ENCODE measurements at places on chromosomes 5 and 9.

DNA sequence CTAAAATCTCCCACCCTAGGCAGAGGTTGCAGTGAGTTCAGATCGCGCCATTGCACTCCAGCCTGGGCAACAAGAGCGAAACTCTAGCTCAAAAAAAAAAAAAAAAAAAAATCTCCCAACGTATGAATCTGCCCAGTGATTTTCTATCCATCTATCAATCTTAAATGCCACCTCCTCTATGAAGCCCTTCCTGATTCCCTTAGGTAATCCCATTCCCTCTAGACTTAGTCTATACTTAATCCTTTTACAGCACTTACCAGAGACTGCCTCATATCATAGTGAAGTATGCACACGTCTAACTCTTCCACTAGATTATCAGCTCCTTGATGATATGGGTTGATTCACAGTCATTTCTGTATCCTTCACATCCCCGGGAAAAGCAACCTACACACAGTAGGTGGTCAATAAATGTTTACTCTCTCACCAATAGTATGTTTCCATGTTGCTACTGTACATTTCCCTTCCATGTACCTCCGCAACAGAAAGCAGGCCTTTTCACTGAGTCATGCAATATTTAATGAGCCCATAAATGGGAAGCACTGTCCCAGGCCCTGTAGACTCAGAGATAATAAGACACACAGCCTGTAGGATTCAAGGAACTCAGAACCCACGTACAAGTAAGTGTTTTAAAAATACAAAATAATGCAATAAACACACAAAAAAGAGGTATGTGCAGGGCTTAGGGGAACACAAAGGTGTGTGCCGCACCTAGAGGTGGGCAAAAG, 1.2 kb downstream of the DROSHA start:
- no peak for DNase-seq

- no peak for DNase-seq
These were observed 93.1 kb upstream of the FTMT start for GRCh38 chr5:121758615-121759014.

DNA sequence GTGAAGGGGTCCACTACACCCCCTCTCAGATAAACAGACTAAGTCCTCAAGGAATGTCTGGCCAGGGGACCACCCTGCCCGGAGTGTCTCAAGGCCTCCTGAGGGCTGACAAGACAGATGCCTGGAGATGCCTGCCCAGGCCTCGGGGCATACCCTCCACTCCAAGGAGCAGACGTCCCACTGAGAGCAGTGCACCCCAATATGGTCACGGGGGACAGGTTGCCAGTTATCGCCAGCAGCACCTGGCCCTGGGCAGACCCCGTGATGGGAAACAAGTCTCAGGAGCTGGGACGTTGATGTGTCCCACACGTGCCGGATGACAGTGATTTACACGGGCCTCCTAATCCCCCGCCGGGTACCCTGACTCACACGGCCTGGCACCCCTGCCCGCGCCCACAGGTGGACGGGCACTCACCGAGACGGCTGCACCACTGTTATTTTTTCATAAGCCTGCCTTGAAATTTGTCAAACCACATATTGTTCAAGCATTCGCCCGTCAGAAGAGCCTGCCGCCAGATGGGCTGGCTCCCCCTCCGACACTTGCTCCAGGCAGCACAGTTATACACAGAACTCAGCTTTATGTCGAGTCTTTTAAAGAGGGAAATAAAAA, 43.9 kb downstream of the BARX1 start:
- no peak for DNase-seq

GRCh38 chr5:18533137-18533536, 898.9 kb downstream of the TAF11L14 start:
- DNase-seq: no peak

DNA sequence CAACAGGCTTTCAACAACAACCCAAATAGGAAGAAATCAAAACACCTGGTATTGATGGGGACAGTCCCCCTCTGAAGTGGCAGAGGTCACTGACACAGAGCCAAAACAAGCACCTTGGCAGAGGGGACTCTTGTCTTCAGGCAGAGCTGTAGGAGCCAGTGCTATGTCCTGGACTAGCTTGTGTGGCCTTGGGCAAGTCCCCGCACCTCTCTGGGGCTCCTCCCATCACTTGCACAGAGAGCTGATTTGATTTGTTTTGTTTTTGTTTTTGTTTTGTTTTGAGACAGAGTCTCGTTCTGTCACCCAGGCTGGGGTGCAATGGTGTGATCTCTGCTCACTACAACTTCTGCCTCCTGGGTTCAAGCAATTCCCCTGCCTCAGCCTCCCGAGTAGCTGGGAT, 100.8 kb downstream of the C9orf50 start:
- DNase-seq: no peak

GRCh38 chr9:12796601-12797000, 21.8 kb downstream of the LURAP1L start:
- no peak for DNase-seq

DNA sequence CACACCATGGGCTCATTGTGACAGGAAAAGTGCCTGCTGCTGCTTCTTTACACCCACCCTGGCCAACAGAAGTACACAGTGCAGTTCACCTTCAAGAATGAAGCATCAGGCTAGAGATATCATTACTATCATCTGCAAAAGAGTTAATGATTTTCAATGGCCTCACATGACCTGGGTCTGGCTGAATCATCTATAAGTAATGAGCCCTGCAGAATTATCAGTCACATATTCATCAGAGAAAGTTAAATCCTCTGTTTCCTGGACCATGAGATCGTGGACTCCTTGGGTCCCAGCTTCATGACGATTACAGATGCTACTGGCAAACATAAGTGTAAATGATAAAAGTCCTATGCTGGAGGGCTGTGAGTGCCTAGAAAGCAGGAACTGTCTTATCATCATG, 8.3 kb downstream of the BAG1 start:
- no peak for DNase-seq

GRCh38 chr5:62778316-62779009, 199.8 kb downstream of the LRRC70 start:
- no peak for DNase-seq

DNA sequence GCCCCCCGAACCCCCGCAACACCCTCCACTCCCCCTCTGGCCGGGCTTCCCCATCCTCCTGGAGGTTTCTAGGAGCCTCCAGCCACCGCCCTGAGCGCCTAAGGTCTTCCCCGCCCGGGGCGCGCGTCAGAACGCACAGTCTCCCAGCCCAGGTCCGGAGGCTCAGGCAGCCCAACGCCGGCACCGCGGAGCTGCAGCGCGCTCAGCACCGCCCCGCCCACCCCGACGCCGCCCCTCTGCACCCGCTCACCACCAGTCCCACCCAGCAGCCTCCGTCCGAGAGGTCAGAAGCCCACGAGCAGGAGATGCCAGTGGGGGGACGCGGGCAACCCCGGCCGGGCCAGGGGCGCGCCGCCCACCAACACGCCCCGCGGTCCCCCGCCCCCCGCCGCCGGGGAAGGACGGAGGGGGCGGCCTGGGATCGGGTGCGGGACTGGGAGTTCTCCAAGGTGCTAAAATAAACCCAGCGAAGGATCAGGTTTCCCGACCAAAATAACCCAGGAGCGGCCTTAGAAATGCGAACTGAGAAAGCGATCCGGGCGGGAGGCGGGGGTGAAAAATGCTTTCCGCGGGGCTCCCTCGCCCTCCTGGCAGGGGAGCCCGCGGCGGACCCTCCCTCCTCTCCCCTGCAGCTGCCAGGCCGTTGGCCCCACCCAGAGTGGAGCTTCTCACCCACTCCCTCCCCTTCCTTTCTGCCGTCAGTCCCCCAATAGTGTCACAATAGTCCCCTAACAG, 6.5 kb upstream of the FAM78A start:
- DNase-seq: peak; percentile 27

DNA sequence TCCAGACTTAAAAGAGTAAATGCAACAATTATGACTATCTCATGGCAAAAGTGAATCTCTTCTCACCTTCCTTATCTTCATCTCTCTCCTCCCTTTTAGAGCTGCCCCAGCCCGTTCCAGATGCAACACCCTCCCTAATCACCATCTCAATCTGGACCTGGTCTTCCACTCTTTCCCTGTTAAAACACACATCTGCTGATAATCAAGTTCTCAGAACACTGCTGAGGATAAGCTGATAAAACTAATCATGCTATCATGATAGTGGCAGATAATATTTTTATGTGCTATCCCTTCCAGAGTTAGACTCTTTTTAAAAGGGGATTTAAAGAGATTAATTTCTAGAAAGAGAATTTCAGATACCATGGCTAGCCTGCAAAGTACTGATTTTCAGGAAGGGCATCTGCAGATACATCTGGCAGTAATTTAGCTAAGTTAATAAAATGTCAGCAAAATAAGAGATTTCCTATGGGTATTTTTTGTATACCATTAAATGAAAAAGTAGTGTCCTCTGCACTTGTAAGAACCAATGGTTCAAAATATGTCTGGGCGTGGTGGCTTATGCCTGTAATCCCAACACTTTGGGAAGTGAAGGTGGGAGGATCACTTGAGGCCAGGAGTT, 17.2 kb downstream of the SGTB start:
- DNase-seq: no peak

GRCh38 chr9:121778252-121779225, 127.1 kb downstream of the DAB2IP start:
- DNase-seq: no peak

DNA sequence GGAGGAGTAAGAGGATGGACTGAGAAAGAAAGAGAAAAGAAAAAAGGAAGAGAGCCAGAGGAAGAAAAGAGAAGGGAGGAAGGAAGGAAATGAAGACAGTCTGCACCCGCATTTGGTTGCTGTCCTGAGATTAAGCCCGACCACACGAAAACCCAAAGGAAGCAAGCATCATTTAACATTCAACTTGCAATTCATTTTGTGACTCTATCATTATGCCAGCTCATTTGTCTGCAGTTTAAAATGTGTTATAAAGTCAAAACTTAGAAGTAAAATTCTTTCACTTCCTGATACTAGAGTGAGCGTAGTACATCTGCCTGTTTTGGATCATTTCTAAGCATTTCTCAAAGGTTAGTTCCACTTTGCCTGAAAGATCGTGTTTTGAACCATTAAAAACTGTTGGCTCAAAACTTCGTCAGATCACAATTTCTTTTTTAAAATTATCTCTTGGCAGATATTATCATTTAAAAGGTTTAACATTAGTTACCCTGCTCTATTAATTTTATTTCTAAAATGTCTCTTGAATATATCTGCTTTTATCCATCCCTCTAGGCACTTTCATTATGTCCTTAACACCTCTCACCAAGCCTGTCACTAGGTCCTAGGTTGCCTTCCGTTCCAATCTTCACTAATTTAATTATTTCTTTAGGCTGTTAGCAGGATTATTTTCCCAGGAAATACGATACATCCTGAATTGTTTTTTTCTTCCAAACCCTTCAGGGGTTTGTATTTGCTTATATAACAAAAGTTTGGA, 240.9 kb downstream of the TLE4 start:
- DNase-seq: peak; percentile 17

- no peak for DNase-seq
These were observed 166.9 kb downstream of the DMRT2 start for GRCh38 chr9:1217076-1217475.

GRCh38 chr5:176541338-176542134, 4.3 kb upstream of the RNF44 start:
- DNase-seq: peak; percentile 75

DNA sequence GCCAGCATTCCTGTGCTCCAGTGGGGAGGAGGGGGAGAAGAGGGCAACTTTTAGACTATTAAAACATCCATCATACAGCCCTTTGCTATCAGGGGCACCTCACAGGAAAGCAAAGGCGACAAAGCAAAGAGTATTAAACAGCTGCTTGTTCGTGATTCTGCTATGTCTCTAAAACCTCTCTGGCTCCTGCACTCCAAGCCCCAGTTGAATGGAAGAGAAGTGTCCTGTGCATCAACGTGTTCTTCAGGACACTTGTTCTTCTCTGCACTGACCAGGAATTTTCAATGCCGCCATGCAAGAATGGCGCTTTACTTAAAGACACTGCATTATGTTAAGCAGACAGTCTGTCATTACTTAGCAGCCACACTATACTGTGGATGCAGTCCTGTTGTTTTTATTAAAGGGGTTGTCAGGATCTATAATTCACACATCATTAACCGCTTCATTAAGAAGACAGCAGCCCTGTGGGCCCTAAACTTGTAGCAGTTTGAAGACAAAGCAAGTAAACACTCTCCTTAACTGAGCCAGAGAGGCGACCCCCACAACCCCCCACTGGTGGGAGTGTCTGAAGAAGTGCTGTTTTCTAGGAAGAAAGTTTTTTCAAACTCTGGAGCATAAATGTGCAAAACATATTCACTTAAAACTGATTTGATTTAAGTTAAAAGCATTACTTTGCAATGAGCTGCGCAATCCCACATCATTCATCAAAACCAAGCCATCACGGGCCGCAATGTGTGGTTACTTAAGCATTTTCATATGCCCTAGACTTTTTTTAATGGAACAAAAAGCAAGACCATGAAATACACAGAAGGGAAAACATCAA, 164.5 kb downstream of the ZNF608 start:
- no peak for DNase-seq

DNA sequence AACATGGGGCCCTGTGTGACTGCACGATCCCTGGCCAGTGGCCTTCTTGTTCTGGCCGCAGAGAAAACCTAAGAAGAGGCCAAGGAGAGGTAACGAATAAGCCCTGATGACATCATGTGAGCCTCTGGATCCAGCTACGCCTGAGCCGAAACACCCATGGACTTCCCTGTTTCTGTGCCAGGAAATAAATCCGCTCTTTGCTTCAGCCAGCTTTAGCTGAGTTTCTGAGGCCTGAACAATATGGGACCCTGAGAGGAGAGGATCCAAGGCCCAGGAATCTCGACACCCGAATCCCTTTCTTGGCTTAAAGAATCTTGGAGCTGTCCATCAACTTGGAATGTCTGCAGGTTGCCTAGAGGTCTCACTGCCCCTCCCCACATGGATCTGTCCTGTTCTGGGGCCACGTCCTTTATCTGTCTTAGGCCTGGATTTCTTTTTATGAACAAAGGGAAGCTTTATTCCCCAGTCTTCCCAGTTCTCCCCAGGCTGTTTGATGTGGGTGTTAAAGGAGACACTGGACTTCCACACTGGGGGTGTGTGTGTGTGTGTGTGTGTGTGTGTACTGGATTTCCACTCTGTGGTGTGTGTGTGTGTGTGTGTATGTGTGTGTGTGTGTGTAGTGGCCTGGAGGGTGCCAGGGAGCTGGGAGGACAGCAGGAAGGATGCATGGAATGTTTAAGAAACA, 13.7 kb downstream of the IER5L start:
- DNase-seq: no peak

GRCh38 chr5:11384441-11385250, 519.6 kb downstream of the CTNND2 start:
- DNase-seq: peak; percentile 4

DNA sequence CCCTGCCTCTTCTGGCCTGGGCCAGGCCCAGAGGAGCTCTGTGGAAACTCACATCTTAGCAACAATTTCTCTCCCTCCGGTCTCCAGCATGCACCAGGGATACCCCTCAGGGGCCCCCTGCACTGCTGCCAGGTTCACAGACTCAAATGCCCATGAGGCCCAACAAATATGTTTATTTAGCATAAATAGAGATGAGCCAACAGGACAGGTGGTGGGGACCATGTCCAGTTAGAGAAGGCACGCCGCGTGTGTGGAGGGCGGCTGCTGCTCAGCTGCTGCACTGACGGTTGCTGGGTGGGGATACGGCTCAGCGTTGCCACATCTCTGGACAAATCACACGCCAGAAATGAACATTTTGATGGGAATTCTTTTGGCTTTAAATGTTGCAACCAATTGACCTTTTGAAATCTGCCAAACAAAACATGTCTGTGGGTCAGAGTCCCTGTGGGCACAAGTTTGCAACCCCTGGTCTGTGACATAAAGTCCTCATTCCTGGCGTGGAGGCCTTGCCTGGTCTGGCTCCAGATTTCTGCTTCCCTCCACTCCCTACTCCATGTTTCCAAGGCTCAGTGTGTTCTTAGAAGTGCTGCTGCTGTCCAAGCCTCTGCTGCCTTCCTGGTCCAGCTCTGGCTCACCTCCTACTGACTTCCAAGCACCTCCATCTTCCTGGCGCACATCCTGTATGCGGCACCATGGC, 88.9 kb downstream of the AMBP start:
- DNase-seq: no peak

- DNase-seq: peak; percentile 84
These were observed 665 bp downstream of the TCF7 start for GRCh38 chr5:134114886-134115805.

Data from activated CD4-positive, alpha-beta T cell treated with anti-CD3 and anti-CD28 coated beads for 48 hours (primary cell).